Left colon (tissue), 2 donors: ENCODE measurements at places on chromosomes 4 and X. TPM values are rescaled to one million over a fixed set of nuclear protein-coding genes. Genes with fewer than 3 reads are reported as not detected.

DNA sequence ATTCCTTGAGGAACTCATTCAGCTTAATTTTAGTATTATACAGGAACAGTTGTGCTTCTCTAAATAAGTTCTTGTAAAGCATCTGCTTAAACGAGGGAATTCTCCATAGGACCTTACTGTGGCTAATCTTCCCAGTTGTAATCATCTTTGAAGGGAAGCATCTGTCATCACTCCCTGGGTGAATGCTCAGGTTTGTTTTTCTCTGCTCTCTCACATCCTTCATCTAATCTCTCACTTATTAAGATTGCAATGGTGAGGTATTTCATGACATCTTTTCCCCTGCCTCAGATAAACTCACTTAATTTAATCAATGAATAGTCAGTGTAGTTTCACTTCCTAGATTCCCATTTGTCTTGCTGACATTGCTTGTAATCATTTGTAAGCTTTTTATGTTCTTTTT lies 121.8 kb upstream of the ADAMTS3 start:
- DNase-seq: no peak

DNA sequence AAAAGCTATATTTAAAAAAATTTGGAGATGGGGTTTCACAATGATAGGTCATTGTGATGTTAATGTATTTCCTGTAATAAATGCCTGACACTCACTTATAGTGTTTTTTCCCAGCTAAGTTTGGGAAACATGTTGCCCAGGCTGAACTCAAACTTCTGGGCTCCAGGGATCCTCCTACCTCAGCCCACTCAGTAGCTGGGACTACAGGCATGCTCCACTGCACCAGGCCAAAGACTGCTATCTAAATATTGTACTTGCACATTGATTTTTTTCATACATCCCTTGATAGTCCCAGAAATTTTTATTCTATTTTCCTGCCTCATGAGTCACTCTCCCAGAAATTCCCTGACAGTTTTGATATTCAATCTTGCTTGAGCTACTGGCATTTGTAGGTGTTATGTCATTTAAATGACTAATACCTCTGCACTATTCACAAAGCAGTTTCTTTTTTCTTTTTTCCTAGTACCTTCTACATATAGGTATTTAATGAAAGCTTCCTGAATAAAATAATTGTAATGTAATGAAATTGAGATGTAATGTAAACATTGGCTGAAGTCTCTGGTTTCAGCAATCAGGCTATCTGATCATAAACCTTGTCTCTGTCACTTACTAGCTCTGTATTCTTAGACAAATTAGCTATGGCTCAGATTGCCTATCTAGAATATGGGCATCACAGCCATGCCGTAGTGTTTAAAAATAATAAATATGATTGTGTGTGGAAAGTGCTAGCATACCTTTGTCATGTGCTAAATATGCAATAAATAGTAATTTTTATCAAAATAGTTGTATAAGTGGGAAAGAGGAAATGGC lies 1973.0 kb upstream of the AGA start:
- no peak for DNase-seq

- no peak for DNase-seq
Measured at GRCh38 chr4:161148051-161148450, 1015.7 kb downstream of the FSTL5 start.

- DNase-seq: no peak
Measured at GRCh38 chr4:19534159-19534558, 717.5 kb upstream of the SLIT2 start.

ATOH1 gene
- 87.8 TPM for total RNA-seq

PCDH10 gene
- total RNA-seq: 0.89 TPM

GRCh38 chr4:134632056-134632455 lies 430.5 kb upstream of the PABPC4L start:
- DNase-seq: no peak

GRCh38 chr4:140096483-140096861 lies 57.5 kb downstream of the MAML3 start:
- no peak for DNase-seq

GRCh38 chrX:139831675-139832456 lies 101.0 kb downstream of the ATP11C start:
- DNase-seq: peak; percentile 33

GRCh38 chr4:26330946-26331345 lies 10.1 kb downstream of the RBPJ start:
- DNase-seq: no peak

- DNase-seq: no peak
Measured at GRCh38 chr4:41432881-41433280, 105.1 kb upstream of the LIMCH1 start.

GRCh38 chr4:121233982-121234381 lies 69.9 kb upstream of the TNIP3 start:
- DNase-seq: no peak

DNA sequence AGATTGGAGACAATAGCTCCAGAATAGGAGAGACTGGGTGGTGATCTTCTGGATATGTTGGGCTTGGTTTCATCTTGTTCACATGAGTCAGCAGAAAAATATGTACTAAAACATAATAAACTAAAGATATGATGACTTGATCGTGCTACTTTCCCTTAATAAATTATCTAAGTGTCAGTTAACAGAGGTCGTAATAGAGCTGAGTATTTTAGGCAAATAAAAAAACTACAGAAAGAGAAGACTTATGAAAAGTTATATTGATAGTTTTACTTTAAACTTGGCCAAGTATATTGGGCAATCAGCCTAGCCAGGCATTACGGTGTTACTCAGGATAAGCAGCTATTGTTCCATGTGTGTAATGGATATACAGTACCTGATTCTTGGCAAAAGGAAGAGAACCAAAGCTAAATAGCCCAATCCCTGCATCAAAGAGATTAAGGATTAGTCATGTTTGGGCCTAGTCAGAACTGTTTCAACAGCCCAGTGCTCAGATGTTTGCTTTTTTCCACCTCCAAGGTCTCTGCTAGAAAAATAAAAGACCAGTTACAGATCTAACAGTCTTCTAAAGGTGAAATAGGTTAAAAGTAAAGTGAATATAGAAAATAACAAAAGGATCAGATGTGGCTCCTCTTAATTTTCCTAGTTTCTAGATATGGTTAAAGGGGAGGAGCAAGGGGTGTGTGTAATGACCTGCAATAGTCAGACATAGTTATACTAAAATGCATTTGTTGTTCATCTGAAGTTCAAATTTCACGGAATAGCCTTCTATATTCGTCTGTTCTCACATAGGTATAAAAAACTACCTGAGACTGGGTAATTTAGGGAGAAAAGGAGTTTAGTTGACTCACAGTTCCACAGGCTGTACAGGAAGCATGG lies 262.6 kb downstream of the ADGRL3 start:
- no peak for DNase-seq

- no peak for DNase-seq
Measured at GRCh38 chr4:1763070-1763549, 30.0 kb upstream of the FGFR3 start.

MAGEE2 gene
- not detected for total RNA-seq

GRCh38 chrX:10660171-10660570 lies 39.8 kb upstream of the MID1 start:
- no peak for DNase-seq

GRCh38 chr4:519885-520682 lies 21.1 kb downstream of the PIGG start:
- no peak for DNase-seq

- DNase-seq: no peak
Measured at GRCh38 chr4:113114884-113115283, 65.4 kb downstream of the ANK2 start.

DNA sequence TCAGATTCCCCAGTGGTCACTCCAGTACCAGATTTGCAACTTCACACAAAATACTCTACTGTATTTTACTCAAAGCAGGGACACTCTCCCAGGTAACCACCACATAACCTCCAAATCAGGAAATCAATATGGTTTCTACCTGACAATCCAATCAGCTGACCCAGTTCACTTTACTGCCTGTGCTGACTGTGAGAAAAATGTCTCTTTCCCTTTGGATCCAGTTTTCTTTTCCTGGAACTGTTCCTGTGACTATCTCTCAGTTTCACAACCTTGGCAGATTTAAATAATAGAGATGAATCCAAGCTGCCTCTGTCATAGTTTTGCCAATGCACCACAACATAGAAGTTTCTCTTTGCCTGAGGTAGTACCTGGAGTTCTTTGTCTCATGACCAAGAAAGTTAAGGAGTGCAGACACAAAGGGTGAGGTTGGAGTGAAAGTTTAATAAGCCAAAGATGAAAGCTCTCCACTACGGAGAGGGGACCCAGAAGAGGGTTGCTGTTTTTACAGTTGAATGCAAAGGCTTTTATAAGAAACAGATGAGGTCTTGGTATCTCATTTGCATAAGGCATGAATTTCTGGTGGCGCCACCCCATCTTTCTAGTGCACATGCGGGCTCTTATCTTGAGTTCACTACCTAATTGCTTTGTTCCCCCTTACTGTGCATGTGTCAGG lies 29.7 kb upstream of the IL9R start:
- no peak for DNase-seq
